ENCODE measurements at places on chromosomes 6 and 20. TPM values are rescaled to one million over a fixed set of nuclear protein-coding genes. Genes with fewer than 3 reads are reported as not detected.

SUMO4 gene
- total RNA-seq: 2.1 TPM

NRSN1 gene
- total RNA-seq: not detected

TOMM6 gene
- total RNA-seq: 52.3 TPM

VGLL2 gene
- not detected for total RNA-seq

GABRR2 gene
- total RNA-seq: under 0.01 TPM

SOX4 gene
- 18.6 TPM for total RNA-seq

RAE1 gene
- total RNA-seq: 33.6 TPM

PPP1R16B gene
- 0.30 TPM for total RNA-seq

RAB44 gene
- not detected for total RNA-seq

KCNK5 gene
- total RNA-seq: not detected

CABLES2 gene
- total RNA-seq: 2.4 TPM

EMILIN3 gene
- total RNA-seq: not detected

PKIB gene
- 5.9 TPM for total RNA-seq

HLA-DMA gene
- 0.78 TPM for total RNA-seq

EYA2 gene
- total RNA-seq: not detected

NKAIN2 gene
- not detected for total RNA-seq

RHAG gene
- total RNA-seq: not detected

KIAA0408 gene
- 1.5 TPM for total RNA-seq

GRIK2 gene
- 9.6 TPM for total RNA-seq

DSP gene
- 9.2 TPM for total RNA-seq

ATP5F1E gene
- total RNA-seq: 19.4 TPM

GPX5 gene
- not detected for total RNA-seq

HLA-DPA1 gene
- total RNA-seq: not detected

Measured in smooth muscle cell of the umbilical artery (primary cell).